ENCODE measurements at places on chromosomes 2 and 18.

DNA sequence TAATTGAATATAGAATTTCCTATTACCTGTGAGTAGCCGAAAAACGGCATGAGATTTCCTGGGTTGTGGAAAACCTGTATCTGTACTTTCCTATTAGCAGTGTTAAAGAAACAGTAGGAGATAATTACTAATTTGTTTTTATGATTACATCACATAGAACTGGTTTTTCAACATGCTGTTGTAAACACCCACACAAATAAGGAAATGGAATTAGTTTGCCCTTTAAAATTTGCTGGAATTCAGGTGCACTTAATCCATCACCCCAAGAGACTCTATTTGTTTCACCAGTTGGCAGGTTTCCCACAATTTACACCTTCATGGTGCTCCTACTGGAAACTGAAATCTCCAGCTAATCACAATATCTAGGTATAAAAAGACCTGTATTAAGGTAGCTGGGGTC is 274.1 kb upstream of the SLC8A1 start:
- DNase-seq: no peak

DNA sequence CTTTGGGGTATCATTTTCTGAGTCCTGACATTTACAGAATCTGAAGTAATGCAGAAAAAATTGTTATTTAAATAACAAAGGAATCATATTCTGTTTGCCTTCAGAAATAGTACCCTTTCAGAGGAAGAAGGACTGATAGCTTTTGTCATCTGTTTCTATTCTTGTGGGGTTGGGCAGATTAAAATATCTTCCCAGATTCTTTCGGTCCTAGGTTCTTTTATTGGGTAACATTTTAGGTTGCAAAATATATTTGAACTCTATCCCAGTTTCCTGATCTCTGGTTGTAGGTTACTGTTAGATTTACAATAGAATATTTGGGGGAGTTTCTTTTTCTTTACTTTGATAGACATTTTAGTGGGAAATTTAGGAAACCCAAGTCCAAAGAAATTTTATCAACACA is 550.5 kb downstream of the SPAG16 start:
- DNase-seq: no peak

- DNase-seq: no peak
Observed at GRCh38 chr2:220646424-220646823, 925.7 kb downstream of the EPHA4 start.

GRCh38 chr2:160612266-160612856 is 118.8 kb upstream of the RBMS1 start:
- no peak for DNase-seq

DNA sequence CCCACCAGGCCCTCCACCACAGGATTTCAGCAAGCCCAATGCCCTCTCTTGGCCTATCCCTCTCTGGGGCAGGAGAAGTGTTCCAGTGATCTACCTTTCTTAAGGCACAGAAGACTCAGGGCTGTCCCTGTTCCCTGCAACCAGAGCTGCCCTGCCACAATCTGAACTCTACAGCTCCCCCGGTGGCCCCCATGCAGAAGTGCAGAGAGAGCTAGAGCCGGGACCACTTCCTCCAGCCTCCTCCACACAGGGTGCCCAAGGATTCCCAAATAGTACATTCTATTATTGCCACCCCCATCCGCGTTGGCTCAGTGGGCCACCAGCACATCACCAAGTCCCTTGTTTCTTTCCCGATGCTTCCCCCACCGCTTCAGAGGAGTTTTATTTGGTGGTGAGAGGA is 114.8 kb upstream of the PTPRM start:
- DNase-seq: no peak
